ENCODE measurements at places on chromosomes 2 and 18.

DNA sequence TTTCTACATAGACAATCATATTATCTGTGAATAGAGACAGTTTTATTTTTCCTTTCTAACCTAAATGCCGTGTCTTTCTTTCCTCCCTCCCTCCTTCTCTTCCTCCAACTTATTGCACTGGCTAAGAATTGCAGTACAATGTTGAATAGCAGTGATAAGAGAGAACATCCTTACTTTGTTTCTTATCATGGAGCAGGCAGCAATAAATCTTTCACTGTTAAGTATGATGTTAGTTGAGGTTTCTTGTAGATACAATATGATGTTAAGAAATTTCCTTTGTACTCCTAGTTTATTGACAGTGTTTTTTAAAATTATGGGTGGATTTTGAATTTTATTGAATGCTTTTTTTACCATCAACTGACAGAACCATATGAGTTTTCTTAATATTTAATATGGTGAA is 6.0 kb downstream of the LYPD6B start:
- DNase-seq = no peak

DNA sequence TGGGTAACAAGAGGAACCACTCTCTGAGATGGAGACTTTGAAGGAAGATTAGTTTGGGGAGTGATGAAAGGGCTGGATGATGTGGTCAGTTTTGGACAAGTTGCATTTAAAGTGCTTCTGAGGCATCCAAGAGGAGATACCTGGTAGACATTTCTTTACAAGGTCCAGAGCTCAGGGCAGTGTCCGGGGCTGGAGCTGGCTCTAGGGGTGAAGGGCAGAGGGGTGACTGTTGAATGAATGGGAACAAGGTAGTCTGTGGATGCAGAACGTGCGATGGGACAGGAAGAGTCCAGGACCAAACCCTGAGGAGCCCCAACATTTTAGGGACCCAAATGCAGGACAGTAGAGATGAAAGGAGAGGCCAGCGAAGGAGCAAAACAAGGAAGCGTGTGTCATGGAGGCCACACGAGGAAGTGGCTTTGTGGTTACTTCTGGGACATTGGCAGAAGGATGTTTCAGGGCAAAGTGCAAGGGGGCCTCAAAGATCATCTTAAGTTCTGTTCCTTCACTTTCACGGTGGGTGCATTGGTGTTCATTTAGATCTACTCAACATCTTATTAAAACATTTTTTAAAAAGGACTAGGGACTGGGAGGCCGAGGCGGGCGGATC is 13.6 kb upstream of the GPR35 start:
- no peak for DNase-seq

- DNase-seq = no peak
Measured at GRCh38 chr2:62084801-62085200, 111.1 kb upstream of the B3GNT2 start.

DNA sequence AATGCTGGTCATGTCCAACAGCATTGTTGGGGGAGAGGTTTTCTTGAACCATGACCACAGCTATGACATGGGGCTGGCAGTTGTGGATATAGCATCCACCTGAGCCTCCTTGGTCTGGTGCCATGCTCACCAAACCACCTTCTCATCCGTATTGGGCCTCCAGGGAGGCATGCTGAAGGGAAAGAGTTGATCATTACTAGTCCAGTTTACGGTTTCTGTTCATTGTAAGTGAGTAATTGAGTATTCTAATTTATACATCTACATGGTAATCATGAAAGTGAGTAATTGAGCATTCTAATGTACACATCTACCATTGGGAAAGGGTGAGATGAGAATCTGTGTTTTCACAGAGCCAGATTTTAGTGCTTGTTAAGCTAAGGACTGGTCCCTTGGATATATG is 6.8 kb downstream of the TMEM87B start:
- DNase-seq = no peak

- no peak for DNase-seq
Measured at GRCh38 chr18:54023471-54023870, 201.0 kb downstream of the MBD2 start.
